ENCODE measurements at places on chromosomes 16 and 17.
A peak's percentile ranks its signal among the peaks of the same experiment; 100 is the strongest.

DNA sequence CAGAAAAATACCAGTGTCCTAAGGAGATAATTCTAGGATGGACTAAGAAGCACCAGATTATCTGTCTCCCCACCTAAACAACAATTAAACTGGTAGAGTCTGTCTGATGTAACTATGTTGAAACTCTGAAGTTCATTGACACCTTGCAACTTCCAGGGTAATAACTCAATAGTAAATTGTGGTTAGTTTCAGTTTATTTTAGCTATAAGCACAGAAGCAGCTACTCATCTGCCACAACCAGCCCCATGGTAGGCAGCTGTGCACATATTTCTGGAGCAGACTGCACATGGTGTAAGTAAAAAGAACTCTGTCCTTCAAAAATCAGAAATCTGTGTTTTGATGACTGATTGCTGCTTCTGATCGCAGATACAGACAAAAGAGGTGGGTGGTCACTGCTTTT, 852.1 kb downstream of the CDH11 start:
- DNase-seq = no peak

DNA sequence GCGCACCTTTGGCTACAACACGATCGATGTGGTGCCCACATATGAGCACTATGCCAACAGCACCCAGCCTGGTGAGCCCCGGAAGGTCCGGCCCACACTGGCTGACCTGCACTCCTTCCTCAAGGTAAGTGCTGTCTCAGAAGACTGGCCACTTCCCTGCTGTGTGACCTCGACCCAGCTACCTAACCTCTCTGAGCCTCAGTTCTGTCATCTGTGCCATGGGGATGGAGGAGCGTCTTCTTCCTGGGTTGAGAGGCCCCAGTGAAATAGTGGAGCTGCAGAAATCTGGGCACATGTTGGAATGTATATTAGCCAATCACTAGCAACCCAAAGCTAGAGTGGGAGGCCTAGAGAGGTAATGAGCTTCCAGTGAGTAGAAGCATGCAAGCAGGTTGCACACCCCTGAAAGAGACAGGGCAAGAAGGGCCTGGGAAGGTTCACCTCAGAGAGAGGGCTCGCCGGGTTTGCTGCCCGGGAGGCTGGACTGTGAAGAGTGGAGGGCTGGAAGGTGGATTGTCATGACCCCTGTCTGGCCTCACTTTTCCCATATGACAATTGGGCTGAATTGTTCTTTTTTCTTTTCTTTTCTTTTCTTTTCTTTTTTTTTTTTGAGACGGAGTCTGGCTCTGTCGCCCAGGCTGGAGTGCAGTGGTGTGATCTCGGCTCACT, 521 bp downstream of the SLC12A3 start:
- DNase-seq = no peak

DNA sequence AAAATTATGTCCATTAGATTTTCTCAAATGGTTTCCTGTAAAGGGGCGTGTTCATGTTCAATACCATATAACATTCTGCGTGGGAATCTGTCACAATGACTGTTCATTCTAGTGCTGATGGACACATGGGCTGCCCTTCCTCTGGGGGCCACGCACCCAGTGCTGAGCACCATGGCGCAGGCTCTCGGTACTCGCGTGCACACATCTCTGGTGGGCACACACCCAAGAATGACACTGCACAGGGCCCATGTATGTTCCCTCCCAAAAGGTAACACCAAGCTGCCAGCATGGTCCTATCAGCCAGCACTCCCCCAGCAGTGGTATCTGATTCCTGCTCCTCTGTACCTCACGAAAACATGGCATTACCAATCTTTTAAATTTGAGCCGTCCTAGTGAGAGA, 13.7 kb downstream of the B9D1 start:
- DNase-seq = no peak

DNA sequence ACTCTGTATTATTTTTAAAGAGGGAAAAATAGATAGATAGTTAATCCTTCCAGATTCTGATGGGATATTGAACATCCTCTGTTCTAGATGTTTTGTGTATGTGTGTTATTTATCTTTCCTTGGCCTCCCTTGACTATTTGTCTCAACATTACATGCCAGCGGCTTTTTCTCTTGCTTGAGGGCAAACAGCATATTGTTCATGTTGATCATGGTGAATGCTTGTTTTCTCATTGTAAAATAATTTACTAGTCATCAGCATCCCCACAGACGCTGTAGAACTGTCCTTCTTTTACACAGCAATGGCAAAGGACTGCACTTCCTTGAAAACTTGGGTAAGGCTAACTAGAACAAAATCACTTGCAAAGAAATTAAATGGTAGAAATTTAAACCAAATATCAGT, 1376.4 kb upstream of the GOT2 start:
- no peak for DNase-seq

GRCh38 chr16:67246756-67247191, 507 bp downstream of the FHOD1 start:
- no peak for DNase-seq

GRCh38 chr17:80845069-80845862, 146.4 kb upstream of the CHMP6 start:
- DNase-seq = no peak

GRCh38 chr16:77288222-77288621, 89.0 kb downstream of the SYCE1L start:
- DNase-seq = no peak

DNA sequence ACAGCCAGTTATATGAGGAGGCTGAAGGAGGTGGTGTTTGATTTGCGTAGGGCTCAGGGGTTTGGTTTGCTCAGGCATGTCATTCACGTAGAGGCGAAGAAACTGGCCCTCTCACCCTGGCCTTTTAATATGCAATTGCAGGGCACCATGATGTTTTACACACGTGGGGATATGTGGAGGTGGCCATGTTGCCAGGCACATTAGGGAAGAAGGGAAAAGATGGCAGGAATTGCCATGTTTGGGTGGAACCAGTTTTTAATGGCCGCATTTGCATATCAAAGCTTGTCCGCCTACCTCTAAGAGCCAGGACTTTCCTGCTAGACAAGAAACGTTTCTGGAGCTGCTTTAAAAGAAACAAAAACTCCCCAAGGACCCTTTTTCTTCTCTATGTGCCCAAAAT, 1483.7 kb upstream of the GOT2 start:
- DNase-seq = no peak

GRCh38 chr17:50498021-50498874, 10.0 kb upstream of the MYCBPAP start:
- no peak for DNase-seq

- DNase-seq = no peak
Observed at GRCh38 chr16:84628226-84628731, 10.4 kb upstream of the COTL1 start.

DNA sequence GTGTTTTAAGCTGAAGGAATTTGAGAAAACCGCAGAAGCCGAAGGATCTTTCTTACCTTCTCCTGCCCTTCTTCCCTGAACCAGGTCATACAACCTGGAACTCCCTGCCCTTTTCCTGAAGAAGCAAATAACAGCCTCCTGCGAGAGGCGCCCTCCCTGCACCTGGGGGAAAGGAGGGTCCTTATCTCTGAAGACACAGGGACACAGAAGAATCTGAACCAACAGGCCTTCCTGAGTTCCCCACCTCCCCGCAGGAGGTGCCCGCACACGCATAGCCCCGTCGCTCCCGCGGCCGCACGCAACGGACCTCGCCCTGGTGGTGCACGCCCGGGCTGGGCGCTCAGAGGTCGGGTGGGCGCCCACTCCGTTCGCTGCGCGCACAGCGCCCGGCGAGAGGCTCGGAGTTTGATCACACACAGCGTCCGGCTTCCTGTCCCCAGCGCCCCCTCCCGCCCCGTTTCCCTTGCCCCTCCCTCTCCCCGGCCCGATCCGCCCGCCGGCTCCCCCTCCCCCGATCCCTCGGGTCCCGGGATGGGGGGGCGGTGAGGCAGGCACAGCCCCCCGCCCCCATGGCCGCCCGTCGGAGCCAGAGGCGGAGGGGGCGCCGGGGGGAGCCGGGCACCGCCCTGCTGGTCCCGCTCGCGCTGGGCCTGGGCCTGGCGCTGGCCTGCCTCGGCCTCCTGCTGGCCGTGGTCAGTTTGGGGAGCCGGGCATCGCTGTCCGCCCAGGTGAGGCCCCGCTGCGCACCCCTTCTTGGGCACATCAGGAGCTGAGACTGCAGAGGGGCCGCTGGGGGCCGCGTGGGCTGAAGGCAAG, at the start of gene TNFSF12:
TSS of gene TNFSF12 (plus strand) at position 474 of the 816 bp plus-strand sequence. CDS start at position 570, 96 bp downstream.
- peak; percentile 64 for DNase-seq

- no peak for DNase-seq
Observed at GRCh38 chr16:27468941-27469531, 67.1 kb downstream of the IL21R start.

GRCh38 chr17:21041741-21042457, 912 bp downstream of the USP22 start:
- peak; percentile 76 for DNase-seq

GRCh38 chr17:66494023-66494803, 191.8 kb downstream of the PRKCA start:
- no peak for DNase-seq

DNA sequence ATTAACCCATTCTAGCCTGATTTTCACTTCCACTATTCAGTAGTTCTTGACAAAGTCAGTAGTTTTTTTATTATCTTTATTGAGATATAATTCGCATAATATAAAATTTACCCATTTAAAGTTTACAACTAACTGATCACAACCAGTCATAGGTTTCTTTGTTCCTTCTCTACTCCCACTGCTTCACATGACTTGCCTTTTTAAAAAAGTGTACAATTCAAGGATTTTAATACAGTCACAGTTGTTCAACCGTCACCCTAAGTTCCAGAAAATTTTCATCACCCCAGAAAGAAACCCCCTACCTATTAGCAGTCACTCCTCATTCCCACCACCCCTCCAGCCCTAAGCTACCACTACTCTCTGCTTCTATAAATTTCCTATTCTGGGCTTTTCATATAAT, 162.5 kb downstream of the TRIM37 start:
- no peak for DNase-seq

DNA sequence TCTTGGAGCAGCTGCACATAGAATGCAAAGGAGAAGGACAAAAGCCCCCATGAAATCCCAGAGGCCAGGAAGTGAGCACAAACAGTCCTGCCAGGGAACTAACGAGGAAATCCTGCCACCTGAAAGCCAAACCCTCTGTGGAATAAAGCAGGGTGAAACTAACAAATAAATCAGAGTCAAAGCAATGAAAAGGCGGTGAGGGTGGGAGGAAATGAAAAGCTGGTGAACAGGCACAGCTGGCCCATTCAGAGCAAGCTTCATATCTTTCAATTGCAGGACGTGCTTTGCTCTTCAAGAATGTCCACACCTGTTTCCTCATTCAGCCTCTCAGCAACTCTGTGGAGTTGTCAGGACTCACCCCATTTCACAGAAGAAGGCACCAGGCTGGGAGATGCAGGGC, 108.1 kb downstream of the ABCC12 start:
- DNase-seq = no peak

GRCh38 chr17:77872714-77873499, 85.6 kb upstream of the TNRC6C start:
- DNase-seq = no peak

GRCh38 chr17:66777689-66778225, 57.2 kb upstream of the CACNG5 start:
- DNase-seq = no peak

- DNase-seq = peak; percentile 77
Observed at GRCh38 chr17:39235555-39236449, 10.1 kb upstream of the STAC2 start.

DNA sequence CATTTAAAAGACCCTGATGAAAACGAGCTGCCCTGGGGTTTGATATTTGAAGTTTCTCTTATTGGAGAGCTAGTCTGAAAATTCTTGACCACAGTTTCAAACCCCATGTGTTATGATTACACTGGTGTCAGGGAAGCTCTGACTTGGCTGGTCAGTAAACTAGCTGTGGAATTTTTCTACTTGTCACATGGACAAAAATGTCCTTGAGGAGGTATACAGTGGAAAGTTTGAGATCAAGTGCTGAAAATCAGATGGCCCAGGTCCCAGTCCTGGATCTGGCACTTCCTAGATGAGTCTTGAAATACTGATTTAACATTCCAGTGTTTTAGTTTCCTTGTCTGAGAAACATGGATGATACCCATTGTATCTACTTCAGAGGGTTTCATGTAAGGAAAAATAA, 30.7 kb upstream of the SOX9 start:
- DNase-seq = no peak

DNA sequence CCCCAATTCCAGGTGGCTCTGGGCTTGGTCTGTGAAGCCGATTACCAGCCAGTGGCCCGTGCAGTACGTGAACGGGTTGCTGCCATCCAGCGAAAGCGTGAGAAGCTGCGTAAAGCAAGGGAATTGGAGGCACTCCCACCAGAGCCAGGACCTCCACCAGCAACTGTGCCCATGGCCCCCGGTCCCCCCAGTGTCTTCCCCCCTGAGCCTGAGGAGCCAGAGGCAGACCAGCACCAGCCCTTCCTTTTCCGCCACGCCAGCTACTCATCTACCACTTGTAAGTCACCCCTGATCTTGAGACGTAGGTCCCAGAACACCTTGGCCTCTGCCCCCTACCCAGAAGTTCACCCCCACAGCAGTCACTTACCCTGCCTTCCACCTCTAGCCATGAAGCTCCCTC, 6.9 kb downstream of the WNK4 start:
- DNase-seq = no peak

DNA sequence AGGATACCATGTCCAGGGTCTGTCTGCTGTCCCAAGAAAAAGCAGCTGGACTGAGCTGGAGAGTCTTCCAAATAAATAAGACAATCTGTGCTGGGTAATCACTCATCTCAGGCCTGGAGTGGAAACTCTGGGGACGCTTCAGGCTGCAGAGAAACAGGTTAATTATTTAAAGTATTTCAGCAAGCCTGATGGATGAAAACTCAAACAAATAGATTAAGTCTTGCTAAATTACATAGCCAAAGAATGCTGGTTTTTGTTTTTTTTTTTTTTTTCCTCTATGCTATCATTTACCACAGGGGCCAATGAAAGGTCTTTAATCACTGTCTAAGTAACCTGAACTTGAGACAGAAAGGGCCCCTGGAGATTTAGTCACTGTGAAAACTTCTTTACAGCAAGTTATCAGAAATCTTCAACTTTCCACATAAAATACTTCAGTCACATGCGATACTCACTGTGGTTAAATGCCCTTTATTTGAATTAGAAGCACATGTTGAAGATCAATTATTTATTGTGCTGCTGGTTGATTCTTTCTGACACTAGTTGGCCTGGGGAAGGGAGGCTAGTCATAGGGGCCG, 31.0 kb upstream of the KCNJ2 start:
- DNase-seq = no peak

GRCh38 chr17:71409712-71410111, 711.1 kb upstream of the SOX9 start:
- no peak for DNase-seq

GRCh38 chr17:44502598-44503146, 534 bp downstream of the GPATCH8 start:
- DNase-seq = no peak
